ENCODE measurements at places on chromosomes 6 and 20. TPM values are rescaled to one million over a fixed set of nuclear protein-coding genes. Genes with fewer than 3 reads are reported as not detected.

The TPBG gene
- total RNA-seq = 0.50 TPM

The EPPIN gene
- total RNA-seq = not detected

The HNF4A gene
- not detected for total RNA-seq

The SSTR4 gene
- total RNA-seq = not detected

The HTR1E gene
- total RNA-seq = not detected

The TNF gene
- total RNA-seq = 47.1 TPM

The CSNK2B gene
- 218 TPM for total RNA-seq

The SDC4 gene
- 8.1 TPM for total RNA-seq

The PRL gene
- not detected for total RNA-seq

The HLA-DPA1 gene
- total RNA-seq = 26.2 TPM

The SLC26A8 gene
- total RNA-seq = not detected

The EMILIN3 gene
- not detected for total RNA-seq

The ZBTB46 gene
- total RNA-seq = not detected

The BCAS4 gene
- 10.6 TPM for total RNA-seq

The TMC2 gene
- not detected for total RNA-seq

The HIVEP2 gene
- total RNA-seq = 35.4 TPM

The CGAS gene
- 27.9 TPM for total RNA-seq

The HUS1B gene
- 1.6 TPM for total RNA-seq

The EDN3 gene
- total RNA-seq = 0.22 TPM

The BEND3 gene
- total RNA-seq = 2.9 TPM

The TMEM170B gene
- total RNA-seq = 0.82 TPM

The ZSCAN16 gene
- 5.5 TPM for total RNA-seq

The ERVFRD-1 gene
- total RNA-seq = not detected

The AVP gene
- total RNA-seq = not detected

The ACTL10 gene
- 4.1 TPM for total RNA-seq

The FERMT1 gene
- total RNA-seq = not detected

The KIF25 gene
- not detected for total RNA-seq

The C6orf15 gene
- total RNA-seq = not detected

The MLIP gene
- not detected for total RNA-seq

The RAMACL gene
- 0.25 TPM for total RNA-seq

The HCRTR2 gene
- not detected for total RNA-seq

The RSPO4 gene
- not detected for total RNA-seq

The AFDN gene
- 20.6 TPM for total RNA-seq

The DEFB123 gene
- total RNA-seq = not detected

The TBC1D7 gene
- total RNA-seq = 20.0 TPM

The COX4I2 gene
- not detected for total RNA-seq

The SPTLC3 gene
- total RNA-seq = 1.2 TPM

The ALDH8A1 gene
- 0.89 TPM for total RNA-seq

The SH3BGRL2 gene
- total RNA-seq = 0.12 TPM

The SLC44A4 gene
- total RNA-seq = 0.15 TPM

The COL12A1 gene
- not detected for total RNA-seq

The SNAI1 gene
- 0.15 TPM for total RNA-seq

The CST2 gene
- not detected for total RNA-seq

The ZNF391 gene
- 2.0 TPM for total RNA-seq

The UBE2V1 gene
- total RNA-seq = 111 TPM
